Right lobe of liver (tissue), 6 donors: ENCODE measurements at places on chromosomes 11 and 22. TPM values are rescaled to one million over a fixed set of nuclear protein-coding genes. Genes with fewer than 3 reads are reported as not detected.

DNA sequence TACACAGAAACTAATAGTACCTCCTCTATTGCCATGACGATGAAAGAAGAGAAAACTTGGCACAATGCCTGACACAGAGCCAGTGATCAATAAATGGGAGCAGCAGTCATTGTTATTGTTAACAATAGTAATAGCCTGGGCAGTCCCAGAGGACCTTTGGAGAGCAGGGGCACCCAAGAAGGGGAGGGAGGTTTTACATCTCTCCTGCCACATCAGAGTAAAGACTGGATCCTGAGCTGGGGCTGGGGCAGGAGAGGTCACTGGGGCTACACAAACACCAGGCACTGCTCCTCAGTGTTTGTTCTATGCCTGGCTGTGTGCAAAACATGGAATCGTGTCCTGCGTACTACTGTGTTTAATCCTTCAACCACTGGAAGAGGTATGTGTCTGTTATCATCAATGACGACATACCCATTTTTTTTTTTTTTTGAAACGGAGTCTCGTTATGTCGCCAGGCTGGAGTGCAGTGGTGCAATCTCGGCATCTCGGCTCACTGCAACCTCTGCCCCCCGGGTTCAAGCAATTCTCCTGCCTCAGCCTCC, 25.0 kb upstream of the CREB3L1 start:
- H3K27me3 ChIP-seq, result no peaks in the 10 kb centered on the region
- peak; percentile 65 for DNase-seq
- no peaks in the 10 kb centered on the region for H3K4me1 ChIP-seq
- no peak overlapping the region for H3K4me3 ChIP-seq

DNA sequence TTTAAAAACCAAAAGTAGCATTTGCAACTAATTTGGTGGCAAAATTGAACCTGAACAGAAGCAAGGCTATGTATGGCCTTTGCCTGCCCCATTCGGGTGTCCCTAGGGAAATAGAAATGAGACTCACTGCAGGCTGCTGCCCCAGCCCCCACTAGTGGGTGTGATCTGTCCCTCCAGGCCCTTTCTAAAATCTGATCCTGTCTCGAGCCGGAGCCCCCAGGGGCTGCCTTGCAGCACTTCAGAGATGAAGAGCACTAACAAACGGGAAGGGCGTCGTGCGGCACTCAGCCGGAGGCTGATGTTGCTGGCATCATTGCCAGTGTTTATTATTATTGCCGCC, 43.2 kb downstream of the CD82 start:
- H3K27me3 ChIP-seq, result no peaks in the 10 kb centered on the region
- H3K4me1 ChIP-seq, result no peaks in the 10 kb centered on the region
- no peak for DNase-seq
- H3K4me3 ChIP-seq, result no peak overlapping the region

DNA sequence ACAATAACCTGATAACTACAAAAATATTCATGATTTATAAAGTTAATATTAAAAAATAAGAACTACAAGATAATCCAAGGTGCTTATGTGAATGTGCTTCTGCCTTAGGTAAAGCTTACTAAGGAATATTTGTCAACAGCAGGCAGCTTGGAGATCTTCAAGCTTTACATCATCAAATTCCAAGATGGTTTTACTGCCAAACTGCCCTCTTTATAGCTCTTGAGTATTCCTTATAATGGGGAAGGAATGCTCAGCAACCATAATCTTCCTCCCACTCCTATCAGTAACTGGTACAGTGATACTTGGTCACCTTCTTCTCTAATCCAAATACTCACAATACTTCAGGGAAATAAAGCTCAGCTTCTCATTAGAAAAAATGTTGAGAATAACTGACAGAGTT, 30.1 kb downstream of the SBF2 start:
- no peaks in the 10 kb centered on the region for H3K36me3 ChIP-seq
- no peak overlapping the region for H3K27ac ChIP-seq
- H3K4me3 ChIP-seq, result no peak overlapping the region
- H3K27me3 ChIP-seq, result no peaks in the 10 kb centered on the region

DNA sequence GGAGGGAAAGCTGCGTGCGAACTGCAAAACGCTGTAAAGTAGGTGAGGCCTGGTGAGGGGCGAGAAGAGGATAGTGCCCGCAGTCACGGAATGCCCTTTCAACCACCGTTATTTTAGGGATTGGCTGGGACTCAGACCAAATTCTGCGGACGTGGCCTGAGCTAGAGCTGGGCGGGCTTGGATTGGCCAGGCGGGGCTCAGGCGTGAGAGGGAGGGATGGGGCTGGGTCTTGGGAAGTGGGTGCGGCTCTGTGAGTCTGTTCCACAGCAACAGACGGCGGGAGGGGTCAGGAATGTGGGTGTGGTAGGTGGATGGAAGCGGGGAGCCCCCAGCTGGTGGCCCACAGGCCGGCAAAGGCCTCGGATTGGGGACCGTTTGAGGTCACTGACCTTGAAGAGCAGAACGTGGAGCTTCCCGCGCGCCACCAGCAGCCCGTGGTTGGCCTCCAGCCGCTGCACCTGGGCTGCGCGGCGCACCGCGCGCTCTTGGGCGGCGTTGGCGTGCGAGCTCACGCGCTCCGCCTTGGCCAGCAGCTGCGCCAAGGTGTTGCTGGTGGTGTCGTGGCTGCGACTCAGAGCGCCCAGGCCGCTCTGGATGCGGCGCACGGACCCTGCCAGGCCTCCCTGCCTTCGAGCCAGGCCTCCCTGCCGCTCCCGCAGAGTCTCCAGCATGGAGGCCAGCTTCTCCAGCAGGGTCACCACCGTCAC, 444 bp downstream of the CAVIN3 start:
- H3K27ac ChIP-seq, result peak overlapping the region; percentile 92
- H3K4me3 ChIP-seq, result peak overlapping the region; percentile 51
- peak; percentile 67 for DNase-seq

- H3K4me1 ChIP-seq, result peaks cover 39% of the 10 kb centered on the region
- no peaks in the 10 kb centered on the region for H3K27me3 ChIP-seq
- no peak overlapping the region for H3K27ac ChIP-seq
- peak overlapping the region; percentile 75 for H3K4me3 ChIP-seq
- H3K36me3 ChIP-seq, result peaks cover 13% of the 10 kb centered on the region
- no peak for DNase-seq
Observed at GRCh38 chr22:37661160-37661924, 2.8 kb downstream of the PDXP start.

- peaks cover 33% of the 10 kb centered on the region for H3K4me1 ChIP-seq
- no peaks in the 10 kb centered on the region for H3K36me3 ChIP-seq
- no peak overlapping the region for H3K4me3 ChIP-seq
- H3K27me3 ChIP-seq, result no peaks in the 10 kb centered on the region
- DNase-seq, result no peak
Observed at GRCh38 chr11:70075836-70076235, 2.3 kb upstream of the ANO1 start.

DNA sequence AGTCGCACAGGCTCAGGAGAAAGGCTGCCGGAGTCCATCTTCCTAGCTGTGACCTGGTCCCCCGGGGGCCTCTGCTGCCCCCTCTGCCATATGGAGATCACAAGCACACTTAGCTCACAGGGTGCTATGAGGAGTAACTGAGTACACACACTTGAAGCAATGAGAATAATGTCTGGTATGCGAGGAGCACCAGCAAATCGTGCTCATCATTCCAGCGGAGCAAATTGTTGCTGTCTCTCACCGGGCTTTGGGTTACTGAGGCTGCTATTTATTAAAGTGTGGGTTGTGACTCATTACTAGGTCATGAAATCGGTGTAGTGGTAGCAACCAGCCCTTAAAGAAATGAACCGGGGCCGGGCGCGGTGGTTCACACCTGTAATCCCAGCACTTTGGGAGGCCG, 48.1 kb upstream of the EIF3D start:
- H3K36me3 ChIP-seq, result no peaks in the 10 kb centered on the region
- no peaks in the 10 kb centered on the region for H3K4me1 ChIP-seq
- H3K4me3 ChIP-seq, result no peak overlapping the region
- no peak for DNase-seq

GRCh38 chr22:42785706-42786499, 65.2 kb upstream of the A4GALT start:
- DNase-seq, result peak; percentile 9
- no peak overlapping the region for H3K4me3 ChIP-seq
- no peaks in the 10 kb centered on the region for H3K4me1 ChIP-seq
- H3K27me3 ChIP-seq, result no peaks in the 10 kb centered on the region
- no peak overlapping the region for H3K27ac ChIP-seq

DNA sequence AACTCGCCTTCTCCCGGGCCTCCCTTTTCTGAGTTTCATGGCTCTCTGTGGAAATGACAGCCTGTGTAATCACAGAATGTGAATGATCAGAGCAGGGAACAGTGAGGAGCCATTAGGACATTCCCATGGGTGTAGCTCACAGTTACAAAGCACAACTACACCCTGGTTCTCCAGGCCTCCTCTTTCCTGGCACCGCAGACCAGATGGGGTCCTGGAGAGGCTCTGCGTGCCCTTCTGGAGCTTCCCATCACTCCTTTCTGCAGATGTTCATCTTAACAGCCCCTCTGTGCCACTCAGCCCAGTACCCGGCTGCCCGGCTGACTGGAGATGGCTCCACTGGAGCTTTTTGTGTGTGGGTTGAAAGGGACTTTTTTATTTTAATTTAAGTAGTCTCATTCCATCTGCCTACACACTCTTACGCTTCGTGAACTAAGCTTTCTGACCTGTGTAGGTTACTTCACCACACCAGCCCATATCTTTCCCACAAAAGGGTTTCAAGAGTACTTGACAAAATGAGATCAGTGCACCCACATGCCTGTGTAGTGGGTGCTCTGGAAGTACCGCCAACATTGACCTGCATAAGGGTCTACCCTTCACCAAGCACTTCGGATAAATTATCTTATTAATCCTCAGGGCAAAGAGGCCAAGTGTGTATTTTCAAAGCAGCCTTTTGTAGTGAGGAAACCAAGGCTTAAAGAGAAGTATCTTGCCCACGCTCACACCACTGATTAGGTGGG, 29.8 kb downstream of the SREBF2 start:
- H3K36me3 ChIP-seq, result no peaks in the 10 kb centered on the region
- H3K4me1 ChIP-seq, result no peaks in the 10 kb centered on the region
- no peak for DNase-seq
- no peaks in the 10 kb centered on the region for H3K27me3 ChIP-seq
- no peak overlapping the region for H3K4me3 ChIP-seq
- H3K27ac ChIP-seq, result no peak overlapping the region

GRCh38 chr11:83194281-83195142, 1.0 kb downstream of the ANKRD42 start:
- peak overlapping the region; percentile 73 for H3K4me3 ChIP-seq
- peak overlapping the region; percentile 88 for H3K27ac ChIP-seq
- H3K27me3 ChIP-seq, result no peaks in the 10 kb centered on the region
- H3K36me3 ChIP-seq, result no peaks in the 10 kb centered on the region
- H3K4me1 ChIP-seq, result no peaks in the 10 kb centered on the region

GRCh38 chr11:32478277-32478731, 43.0 kb upstream of the WT1 start:
- no peaks in the 10 kb centered on the region for H3K27me3 ChIP-seq
- no peaks in the 10 kb centered on the region for H3K4me1 ChIP-seq
- no peaks in the 10 kb centered on the region for H3K36me3 ChIP-seq
- DNase-seq, result no peak

- no peaks in the 10 kb centered on the region for H3K4me1 ChIP-seq
- no peaks in the 10 kb centered on the region for H3K36me3 ChIP-seq
- H3K27me3 ChIP-seq, result no peaks in the 10 kb centered on the region
- DNase-seq, result no peak
Observed at GRCh38 chr11:64637334-64638017, 46.5 kb downstream of the SLC22A12 start.

DNA sequence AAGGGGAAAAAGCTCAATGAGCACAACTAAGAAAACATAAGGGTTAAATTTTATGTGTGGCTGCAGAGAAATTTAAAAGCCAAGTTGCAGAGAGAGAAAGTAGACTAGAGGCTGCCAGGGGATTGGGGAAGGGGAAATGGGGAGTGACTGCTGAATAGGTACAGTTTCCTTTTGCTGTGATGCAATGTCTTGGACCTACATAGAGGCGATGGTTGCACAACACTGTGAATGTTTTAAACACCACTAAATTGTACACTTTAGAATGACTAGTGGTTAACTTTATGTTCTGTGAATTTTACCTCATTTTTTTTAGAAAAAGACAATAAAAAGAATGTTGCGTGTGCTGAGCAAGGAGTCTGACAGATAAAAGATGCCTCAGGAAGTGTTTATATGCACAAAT, 36.5 kb downstream of the TENM4 start:
- no peak for DNase-seq
- no peak overlapping the region for H3K27ac ChIP-seq
- no peaks in the 10 kb centered on the region for H3K27me3 ChIP-seq
- H3K4me1 ChIP-seq, result no peaks in the 10 kb centered on the region
- H3K4me3 ChIP-seq, result no peak overlapping the region

GRCh38 chr11:64539711-64540427, 51.2 kb upstream of the SLC22A12 start:
- H3K4me3 ChIP-seq, result no peak overlapping the region
- no peak for DNase-seq
- H3K4me1 ChIP-seq, result no peaks in the 10 kb centered on the region
- H3K27me3 ChIP-seq, result no peaks in the 10 kb centered on the region
- no peaks in the 10 kb centered on the region for H3K36me3 ChIP-seq
- H3K27ac ChIP-seq, result no peak overlapping the region

DNA sequence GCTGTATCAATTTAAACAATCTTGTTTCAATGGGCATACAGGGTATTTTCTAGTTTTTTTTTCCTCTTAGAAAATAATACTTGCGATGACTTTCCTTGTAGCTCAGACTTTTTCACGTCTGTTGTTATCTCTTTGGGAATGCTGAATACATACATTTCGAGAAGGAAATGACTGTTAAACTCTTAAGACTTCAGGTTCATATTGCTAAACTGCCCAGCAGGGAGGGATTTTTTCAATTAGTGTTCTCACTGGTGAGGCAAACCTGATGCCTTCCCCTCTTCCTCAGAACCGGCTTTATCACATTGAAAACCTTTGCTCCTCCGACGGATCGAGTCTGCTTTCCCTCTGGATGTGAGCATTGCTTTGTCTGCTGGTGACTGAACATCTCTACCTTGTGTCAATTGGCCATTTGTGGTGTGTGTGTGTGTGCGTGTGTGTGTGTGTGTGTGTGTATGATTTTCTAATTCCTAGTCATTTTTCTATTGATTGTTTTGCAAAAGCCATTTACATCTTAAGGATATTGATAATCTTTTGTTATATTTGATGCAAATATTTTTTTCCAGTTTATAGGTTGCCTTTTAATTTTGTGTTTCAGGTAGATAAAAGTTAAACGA, 6.6 kb downstream of the NEAT1 start:
- H3K4me1 ChIP-seq, result peaks cover 14% of the 10 kb centered on the region
- no peaks in the 10 kb centered on the region for H3K27me3 ChIP-seq
- DNase-seq, result peak; percentile 61
- H3K4me3 ChIP-seq, result peak overlapping the region; percentile 1
- H3K27ac ChIP-seq, result peak overlapping the region; percentile 100
- peaks cover 12% of the 10 kb centered on the region for H3K36me3 ChIP-seq

- H3K4me1 ChIP-seq, result no peaks in the 10 kb centered on the region
- H3K4me3 ChIP-seq, result peak within 1 kb of the TSS; percentile 45
- H3K27ac ChIP-seq, result no peak within 1 kb of the TSS
- H3K27me3 ChIP-seq, result no peaks in the 10 kb centered on the region
- DNase-seq, result peak; percentile 46
Observed at GRCh38 chr11:104164028-104164520, at the start of gene PDGFD. PDGFD (minus strand) TSS chr11:104164147.

GRCh38 chr11:1853376-1854131, 670 bp downstream of the LSP1 start:
- no peaks in the 10 kb centered on the region for H3K4me1 ChIP-seq
- H3K36me3 ChIP-seq, result no peaks in the 10 kb centered on the region
- H3K27ac ChIP-seq, result peak overlapping the region; percentile 24
- no peak for DNase-seq
- no peaks in the 10 kb centered on the region for H3K27me3 ChIP-seq

GRCh38 chr22:23215294-23216241, 35.3 kb downstream of the BCR start:
- no peak overlapping the region for H3K27ac ChIP-seq
- no peaks in the 10 kb centered on the region for H3K27me3 ChIP-seq
- no peak overlapping the region for H3K4me3 ChIP-seq
- no peak for DNase-seq

Gene PIH1D2
- 0.37 TPM for total RNA-seq

Gene KCNK4
- total RNA-seq, result not detected

Gene C11orf42
- total RNA-seq, result not detected

Gene MMP12
- not detected for total RNA-seq

Gene KDELR3
- total RNA-seq, result 2.4 TPM

Gene ACTN3
- total RNA-seq, result not detected

Gene CD6
- total RNA-seq, result 0.35 TPM
